ENCODE measurements at places on chromosomes 12 and 14.
A peak's percentile ranks its signal among the peaks of the same experiment; 100 is the strongest.

- no peak for DNase-seq
These were observed 20.8 kb downstream of the CKAP4 start for GRCh38 chr12:106226884-106227640.

DNA sequence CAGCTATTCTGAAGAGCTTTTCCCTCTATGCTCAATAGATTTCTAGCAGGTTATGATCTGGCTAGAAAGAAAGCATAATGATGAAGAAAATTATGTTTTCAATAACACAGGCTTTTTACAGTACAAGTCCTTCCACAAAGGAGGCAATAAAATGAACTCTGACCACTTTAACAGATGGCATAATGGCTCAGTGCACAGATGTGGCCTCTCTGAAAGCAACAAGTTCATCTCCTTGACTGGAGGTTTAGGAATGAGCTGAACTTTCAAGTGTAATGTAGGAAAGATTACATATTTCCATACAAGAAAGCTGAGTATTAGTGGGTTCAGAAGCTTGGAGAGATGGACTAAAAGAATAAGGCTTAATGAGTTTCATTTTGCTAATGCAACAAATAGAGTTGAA, 147.4 kb downstream of the EFCAB11 start:
- DNase-seq: no peak

- DNase-seq: no peak
These were observed 112.7 kb downstream of the EFCAB11 start for GRCh38 chr14:89841851-89842250.

DNA sequence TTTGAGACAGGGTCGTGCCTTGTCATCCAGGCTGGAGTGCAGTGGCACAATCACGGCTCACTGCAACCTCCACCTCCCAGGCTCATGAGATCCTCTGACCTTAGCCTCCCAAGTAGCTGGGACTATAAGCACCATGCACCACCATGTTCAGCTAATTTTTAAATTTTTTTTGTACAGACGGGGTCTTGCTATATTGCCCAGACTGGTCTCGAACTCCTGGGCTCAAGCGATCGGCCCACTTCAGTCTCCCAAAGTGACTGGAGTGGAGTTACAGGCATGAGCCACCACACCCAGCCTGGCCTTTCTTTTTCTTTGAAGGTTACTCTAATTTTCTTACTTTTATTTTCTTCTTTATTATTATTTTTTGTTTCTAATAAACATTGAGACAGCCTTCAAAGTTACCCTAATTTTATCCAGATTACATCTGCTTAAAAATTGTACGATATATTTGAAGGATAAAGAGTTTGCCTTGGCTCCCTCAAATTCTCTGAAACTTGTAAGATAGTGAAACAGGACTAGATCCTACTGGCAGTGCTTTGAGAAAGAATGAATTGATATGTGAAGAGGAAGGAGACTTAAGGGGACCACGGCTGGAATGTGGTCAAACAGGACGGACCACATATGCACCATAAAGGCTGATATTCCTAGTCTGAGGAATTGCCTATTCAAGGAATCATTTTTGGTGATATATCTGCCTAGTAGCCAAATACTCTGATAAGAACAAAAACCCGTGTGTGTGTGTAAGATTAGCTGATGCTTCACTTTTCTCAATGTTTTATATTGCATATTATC, 14.1 kb upstream of the SINHCAF start:
- no peak for DNase-seq

- peak; percentile 96 for DNase-seq
These were observed at the start of gene CCDC77 for GRCh38 chr12:401235-402028. Gene CCDC77, plus strand, starts transcription at chr12:401644. Its CDS starts 7,740 bp downstream, at chr12:409384.

GRCh38 chr14:91585856-91586255, 75.7 kb upstream of the PPP4R3A start:
- DNase-seq: no peak

- no peak for DNase-seq
These were observed 86.5 kb downstream of the PPM1H start for GRCh38 chr12:62848418-62848817.

All from naive thymus-derived CD8-positive, alpha-beta T cell (primary cell).